Endodermal cell (in vitro differentiated cells): ENCODE measurements at places on chromosomes 11 and 22.

- peak; percentile 74 for DNase-seq
These were observed 85.0 kb downstream of the LARGE1 start for GRCh38 chr22:33835265-33835664.

DNA sequence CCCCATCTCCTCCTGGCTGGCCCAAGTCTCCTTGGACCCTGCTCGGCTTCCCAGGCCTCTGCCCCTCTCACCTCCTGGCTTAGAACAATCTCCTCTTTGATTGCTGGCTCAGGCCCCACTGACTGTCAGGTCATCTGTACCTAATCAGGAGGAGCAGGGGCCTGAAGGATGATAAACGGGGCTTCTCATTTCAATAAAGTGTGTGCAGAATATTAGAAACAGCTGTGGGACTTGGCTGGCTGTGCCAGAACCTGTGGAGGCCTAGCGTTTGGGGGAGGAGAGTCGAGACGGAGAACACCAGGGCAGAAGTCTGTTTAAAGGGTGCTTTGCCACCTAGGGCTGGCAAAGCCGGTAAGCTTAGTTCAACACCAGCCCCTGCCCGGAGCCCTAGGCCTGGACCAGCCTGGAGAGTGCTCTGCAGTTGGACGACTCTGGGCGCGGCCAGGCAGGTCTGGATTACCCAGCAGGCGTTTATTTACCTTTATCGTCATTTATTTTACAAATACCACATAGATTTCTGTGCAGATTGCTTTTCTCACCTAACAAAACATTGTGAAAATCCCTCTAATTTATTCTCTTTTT lies 10.1 kb upstream of the VSIG10L2 start:
- DNase-seq, result no peak

DNA sequence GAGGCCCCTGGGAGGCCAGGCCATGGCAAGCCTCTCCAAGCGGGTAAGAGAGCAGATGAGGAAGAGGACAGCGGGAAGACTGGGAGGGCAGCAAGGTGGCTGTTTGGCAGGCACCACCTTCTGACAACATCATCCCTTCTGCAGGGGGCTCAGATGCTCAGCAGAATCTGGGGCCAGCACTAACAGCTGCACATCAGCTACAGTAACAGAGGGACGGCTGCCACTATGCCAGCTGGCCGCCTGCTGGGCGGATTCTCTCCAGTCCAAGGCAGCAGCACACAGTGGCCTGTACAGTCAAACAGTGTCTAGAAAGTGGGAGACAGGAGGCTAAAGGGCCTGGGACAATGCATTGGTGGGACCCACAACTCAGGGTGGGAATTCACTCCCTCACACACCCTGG lies 10.7 kb upstream of the TXN2 start:
- DNase-seq, result no peak

DNA sequence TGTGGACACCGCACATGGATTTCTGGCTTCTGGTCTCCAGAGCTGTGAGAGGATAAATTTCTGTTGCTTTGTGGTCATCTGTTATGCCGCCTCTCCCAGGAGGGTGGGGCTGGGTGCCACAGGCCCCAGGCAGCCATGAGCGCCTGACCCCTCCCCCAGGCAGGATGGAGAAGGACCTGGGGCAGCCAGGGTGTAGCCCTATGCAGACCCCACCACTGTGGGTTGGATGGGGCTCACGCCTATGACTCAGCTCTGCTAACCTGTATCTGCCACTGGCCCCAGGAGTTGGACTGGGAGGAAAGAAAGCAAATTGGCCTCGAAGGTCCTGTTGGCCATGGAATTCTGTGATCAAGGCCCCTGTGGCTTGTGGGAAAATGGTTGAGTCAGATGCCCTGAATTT lies 1351.1 kb downstream of the BRD1 start:
- peak; percentile 35 for DNase-seq

GRCh38 chr22:46050451-46050845 lies 73.5 kb upstream of the WNT7B start:
- peak; percentile 14 for DNase-seq
